ENCODE measurements at places on chromosomes 11 and 22.
A peak's percentile ranks its signal among the peaks of the same experiment; 100 is the strongest.

GRCh38 chr22:23271597-23271908 is 91.2 kb downstream of the BCR start:
- no peak for DNase-seq

DNA sequence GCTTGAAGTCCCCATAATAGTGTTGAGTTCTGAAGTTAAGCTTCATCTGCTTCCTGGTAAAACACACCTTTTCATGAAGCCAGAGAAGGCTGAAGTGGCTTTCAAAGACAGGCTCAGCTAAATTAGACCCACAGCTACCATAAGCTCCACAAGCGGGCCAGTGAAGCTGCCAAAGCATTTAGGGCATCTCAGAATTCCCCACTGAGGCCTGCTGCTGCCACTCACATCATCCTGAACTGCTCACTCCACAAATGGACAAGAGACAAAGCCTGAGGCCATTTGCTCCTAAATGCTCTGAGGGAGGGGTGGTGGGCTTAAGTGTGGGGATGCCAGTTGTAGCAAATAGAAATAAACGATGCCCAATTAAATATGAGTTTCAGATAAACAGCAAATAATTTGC is 14.6 kb downstream of the CCDC83 start:
- no peak for DNase-seq

GRCh38 chr11:33449798-33450197 is 192.6 kb downstream of the HIPK3 start:
- DNase-seq = no peak

- DNase-seq = no peak
These were observed 37.8 kb upstream of the SORL1 start for GRCh38 chr11:121414141-121414913.

DNA sequence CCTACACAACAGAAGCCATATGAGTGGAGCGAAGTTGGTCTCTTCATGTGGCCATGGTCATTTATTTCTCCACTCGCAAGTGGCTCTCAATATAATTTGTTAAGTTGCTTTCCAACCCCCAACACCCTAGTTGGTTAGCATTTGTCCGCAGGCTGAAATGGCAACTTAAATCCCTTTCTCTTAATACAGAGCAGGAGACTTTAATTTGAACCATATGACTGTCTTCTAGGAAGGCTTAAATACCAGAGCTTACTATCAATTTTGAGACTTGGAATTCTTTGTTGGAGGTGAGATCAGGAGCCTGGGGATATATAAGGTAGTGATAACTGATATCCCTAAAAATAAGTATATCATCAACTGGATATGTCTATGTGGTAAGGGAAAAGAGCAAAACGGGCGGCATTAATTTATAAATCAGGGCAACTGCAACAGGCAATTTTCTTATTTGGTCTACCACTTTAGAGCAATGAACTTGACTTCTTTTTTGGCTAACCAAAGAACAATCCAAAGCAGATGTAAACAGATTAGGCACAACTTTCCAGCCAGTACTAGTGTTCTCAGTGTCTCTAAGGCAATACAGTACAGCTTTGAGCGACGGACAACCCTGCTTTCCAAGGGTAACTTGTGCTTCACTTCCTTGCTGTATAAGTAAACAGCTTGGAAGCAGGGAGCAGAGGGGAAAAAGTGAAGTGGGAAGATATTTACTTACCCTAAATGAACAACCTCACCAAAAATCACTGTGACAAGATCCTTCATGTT is 74.7 kb upstream of the APOA1 start:
- DNase-seq = no peak

GRCh38 chr11:43942662-43943371 is 380 bp downstream of the C11orf96 start:
- DNase-seq = no peak

DNA sequence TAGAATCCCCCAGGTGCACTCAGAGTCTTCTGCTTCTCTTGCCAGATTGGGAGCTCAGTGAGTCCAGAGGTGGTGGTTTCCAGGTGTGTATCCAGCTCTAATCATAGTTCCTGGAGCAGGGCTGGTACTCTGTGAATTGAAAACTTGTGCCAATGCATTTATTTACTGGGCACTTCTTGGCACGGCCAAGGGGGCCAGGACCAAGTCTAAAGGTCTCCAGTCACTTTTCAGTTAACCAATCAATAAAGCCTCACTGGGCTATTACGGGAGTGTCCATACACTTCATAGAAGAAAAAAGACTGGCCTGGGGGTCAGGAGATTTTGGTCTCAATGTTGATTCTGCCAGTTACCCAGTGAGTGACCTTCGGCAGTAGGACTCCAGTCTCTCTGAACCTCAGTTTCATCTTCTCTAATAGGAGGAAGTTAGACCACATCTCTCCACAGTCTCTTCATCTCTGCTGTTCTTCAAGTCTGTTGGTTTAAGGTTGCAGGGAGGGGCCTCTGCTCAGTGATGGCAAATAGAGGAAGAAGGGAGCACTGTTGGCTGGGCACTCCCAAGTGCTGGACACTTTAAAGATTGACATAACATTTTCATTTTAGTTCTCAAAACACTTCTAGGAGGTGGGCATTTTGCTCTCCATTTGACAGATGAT is 188.5 kb upstream of the E2F8 start:
- no peak for DNase-seq

- no peak for DNase-seq
These were observed 328.0 kb downstream of the MN1 start for GRCh38 chr22:27473533-27473932.

DNA sequence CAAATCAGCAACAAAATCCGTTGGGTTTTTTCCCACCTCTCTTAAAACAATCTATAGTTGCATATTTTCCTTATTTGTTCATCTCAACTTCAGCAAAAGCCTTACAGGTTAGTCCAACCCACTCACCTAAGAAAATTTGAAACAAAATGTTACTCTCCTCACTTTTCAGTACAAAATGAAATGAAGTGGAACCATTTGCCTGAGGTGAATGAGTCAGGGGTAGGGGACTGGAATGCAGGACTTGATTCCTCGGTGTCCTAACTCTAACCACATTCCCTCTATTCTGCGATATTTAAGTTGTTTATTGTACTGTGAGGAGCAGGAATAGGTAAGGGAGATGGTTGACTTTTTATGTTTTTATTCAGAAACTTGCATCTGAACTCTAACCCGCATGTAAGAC is 16.4 kb downstream of the ATP5MG start:
- no peak for DNase-seq

DNA sequence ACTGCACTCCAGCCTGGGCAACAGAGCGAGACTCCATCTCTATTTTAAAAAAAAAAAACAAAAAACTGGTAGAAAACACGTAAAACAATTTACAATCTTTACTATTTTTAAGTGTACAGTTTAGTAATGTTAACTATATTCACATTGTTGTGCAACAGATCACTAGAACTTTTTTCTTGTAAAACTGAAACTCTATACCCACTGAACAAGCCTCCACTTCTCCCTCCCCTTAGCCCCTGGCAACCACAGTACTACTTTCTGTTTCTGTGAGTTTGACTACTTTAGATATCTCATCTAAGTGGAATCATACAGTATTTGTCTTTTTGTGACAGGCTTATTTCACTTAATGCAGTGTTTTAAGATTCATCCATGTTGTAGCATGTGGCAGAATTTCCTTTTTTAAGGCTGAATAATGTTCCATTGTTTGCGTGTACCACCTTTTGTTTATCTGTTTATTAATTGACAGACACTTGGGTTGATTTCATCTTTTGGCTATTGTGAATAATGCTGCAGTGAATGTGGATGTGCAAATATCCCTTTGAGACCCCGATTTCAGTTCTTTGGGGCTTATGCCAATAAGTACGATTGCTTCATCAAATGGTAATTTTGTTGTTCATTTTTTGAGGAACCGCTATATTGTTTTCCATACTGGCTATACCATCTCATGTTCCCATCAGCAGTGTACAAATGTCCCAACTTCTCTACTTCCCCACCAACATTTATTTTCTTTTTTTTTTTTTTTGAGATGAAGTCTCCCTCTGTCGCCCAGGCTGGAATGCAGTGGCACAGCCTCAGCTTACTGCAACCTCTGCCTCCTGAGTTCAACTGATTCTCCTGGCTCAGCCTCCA is 11.0 kb downstream of the DDB2 start:
- DNase-seq = no peak

- no peak for DNase-seq
These were observed 4.1 kb downstream of the NEU3 start for GRCh38 chr11:74992852-74993251.

DNA sequence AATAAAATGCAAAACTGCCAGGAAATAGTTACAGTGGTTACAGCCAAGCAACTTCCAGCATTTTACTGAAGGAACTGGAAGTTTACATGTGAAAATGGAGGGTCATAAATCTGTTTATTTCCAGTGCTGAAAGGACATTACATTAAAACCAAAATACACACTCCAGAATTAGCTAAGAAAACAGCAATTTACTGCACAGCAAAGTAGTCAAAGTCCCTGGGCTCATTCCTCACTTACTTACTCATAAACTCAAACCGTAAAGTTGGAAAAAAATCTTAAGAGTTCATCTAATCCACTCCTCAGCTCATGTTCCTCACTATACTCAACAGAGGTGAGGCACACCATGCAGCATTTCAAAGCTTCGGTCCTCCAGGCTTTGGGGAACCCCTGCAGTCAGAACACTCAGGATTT is 17.4 kb downstream of the CTSC start:
- no peak for DNase-seq

- DNase-seq = peak; percentile 19
These were observed 663.7 kb upstream of the B3GAT1 start for GRCh38 chr11:135075740-135076139.

GRCh38 chr11:59898650-59899049 is 20.1 kb downstream of the OOSP3 start:
- DNase-seq = no peak

DNA sequence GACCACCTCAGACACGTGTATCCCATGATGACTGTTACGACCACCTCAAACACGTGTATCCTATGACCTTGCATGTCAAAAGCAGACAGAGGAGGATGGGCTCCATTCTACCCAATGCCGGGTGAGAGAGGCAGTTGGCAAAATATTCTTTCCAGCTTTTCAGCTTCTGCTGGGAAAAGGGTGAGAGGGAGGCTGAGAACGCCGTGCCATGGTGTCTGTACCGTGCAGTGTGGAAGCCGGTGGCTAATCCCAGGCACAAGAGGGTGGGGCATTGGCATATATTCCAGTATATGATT is 1478.4 kb downstream of the TBC1D22A start:
- DNase-seq = no peak

DNA sequence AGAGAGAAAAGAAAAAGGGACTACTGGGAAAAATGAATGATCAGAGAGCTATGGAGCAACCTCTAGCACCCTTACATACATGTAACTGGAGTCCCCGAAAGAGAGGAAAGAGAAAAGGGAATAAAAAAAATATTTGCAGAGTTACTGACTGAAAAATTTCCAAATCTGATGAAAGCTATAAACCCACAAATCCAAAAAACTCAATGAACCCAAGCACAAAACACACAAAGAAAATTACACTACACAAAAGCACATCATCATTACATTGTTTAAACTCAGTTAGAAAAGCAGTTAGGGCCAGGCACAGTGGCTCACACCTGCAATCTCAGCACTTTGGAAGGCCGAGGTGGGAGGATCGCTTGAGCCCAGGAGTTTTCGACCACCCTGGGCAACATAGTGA is 6.7 kb downstream of the VPS37C start:
- DNase-seq = no peak

GRCh38 chr11:68753300-68753699 is 2.0 kb upstream of the TESMIN start:
- DNase-seq = no peak

GRCh38 chr11:1862588-1863351 is 9.9 kb downstream of the LSP1 start:
- no peak for DNase-seq

- no peak for DNase-seq
These were observed 176.4 kb upstream of the PITPNB start for GRCh38 chr22:28095316-28096095.

DNA sequence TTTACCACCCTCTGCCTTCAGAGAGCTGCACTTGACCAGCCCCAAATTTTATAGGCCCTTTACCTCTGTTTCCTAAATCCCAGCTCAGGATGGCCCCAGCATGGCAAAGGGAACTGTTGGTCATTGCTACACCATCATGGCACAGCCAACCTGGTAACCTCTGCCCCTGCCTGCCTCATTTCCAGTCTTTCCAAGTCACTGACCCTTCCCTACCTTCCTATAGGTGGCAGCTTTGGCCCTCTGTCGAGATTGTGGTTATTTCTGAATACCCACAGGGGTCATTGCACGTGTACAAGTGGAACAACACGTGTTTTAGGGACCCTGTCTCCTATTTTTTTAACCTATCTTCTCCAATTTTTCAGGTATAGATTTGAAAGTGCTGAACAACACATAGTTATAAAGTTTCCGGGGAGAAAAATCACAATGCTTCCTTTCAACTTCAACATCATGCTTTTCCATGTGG is 2.8 kb downstream of the GALNT18 start:
- DNase-seq = no peak

- no peak for DNase-seq
These were observed 41.8 kb upstream of the DLAT start for GRCh38 chr11:111983187-111983986.

GRCh38 chr11:103887001-103887658 is 149.3 kb upstream of the DDI1 start:
- DNase-seq = no peak

- DNase-seq = no peak
These were observed 6.8 kb downstream of the TRPM5 start for GRCh38 chr11:2437516-2437915.

- DNase-seq = no peak
These were observed 16.1 kb upstream of the CALCB start for GRCh38 chr11:15057329-15057728.

Data from activated T-helper 1 cell treated with Interleukin-2 at 50 U/mL for 16 hours (primary cell).